Pulmonary artery endothelial cell (primary cell): ENCODE measurements at places on chromosomes 12 and 14.

- no peak for DNase-seq
Observed at GRCh38 chr14:30710876-30711275, 88.8 kb downstream of the SCFD1 start.

DNA sequence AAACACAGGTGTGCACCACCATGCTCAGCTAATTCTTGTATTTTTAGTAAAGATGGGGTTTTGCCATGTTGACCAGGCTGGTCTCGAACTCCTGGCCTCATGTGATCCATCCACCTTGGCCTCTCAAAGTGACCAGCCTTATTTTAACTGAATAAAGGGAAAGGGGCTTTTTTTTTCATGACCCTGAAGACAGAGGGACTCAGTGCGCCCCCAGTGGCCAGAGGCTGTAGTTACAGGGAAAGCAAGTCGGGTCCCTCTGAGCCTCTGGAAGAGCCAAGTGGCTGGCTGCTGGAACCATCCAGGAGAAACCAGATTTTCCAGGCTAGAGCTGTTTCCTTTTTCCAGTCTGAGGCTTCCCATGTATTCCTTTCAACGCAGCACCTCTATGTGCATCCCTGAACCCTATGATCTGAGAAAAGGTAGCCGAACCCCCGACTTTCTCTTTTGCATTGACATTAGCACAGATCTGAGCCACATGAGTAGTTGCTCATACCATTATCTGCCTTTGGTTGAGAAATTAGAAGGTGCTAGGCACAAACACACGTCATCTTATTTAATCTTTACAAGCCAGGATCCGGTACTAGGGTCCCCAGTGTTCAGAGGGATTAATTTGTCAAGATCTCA, 342.7 kb downstream of the CACNA1C start:
- no peak for DNase-seq

- no peak for DNase-seq
Observed at GRCh38 chr14:54809767-54810166, 92.9 kb downstream of the GCH1 start.

- DNase-seq = no peak
Observed at GRCh38 chr12:91388573-91388972, 206.0 kb upstream of the DCN start.

- no peak for DNase-seq
Observed at GRCh38 chr12:65086236-65086635, 34.9 kb downstream of the WIF1 start.

DNA sequence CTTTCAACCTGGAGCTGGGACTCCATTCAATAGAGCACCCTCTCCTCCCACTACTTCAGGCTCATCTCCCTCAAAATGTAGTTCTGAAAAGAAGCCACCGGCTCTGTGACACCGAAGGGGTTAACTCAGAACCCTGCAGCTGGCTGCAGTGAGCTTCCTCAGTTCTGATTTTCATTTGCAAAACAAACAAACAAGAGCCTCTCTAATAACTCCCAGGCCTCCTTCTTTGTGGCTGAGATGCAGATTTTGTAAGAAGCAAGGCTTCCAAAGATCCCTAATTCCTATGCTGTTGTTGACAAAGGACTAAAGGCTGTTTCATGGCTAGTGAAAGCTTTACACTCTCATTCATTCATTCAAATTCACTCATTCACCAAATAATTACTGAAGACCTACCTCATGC, 333.4 kb upstream of the TBX3 start:
- DNase-seq = no peak

DNA sequence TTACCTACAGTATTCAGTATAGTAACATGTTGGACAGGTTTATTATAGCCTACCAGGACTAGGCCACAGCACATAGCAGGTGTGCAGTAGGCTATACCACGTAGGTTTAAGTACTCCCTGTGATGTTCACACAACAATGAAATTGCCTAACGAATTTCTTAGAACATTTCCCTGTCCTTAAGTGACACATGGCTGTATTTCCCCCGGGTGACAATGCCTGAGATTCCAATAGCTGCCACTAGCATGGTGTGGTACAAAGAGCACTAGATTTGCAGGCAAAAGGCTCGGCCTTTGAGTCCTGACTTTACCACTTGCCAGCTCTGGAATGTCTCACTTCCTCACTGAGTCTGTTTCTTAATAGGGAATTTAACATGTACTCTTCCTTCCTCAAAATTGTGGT, 19.7 kb downstream of the PTPN21 start:
- no peak for DNase-seq
